ENCODE measurements at places on chromosomes 2 and 18.

DNA sequence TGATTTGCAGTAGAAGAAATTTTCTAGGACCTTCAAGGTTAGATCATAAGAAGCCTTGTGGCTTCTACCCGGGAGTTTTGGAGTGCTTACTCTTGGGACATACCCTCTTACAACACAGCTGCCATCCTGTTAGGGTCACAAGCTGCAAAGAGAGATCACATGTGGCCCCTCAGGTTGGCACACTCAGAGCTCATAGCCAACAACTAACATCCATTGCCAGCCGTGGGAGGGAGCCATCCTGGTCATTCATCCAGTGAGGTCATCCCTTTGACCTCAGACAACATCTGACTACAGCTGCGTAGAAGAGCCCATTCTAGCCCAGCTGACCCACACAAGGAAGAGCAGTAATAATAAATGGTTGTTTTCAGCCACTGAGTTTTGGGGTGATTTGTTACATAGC is 76.9 kb upstream of the NABP1 start:
- DNase-seq, result no peak

DNA sequence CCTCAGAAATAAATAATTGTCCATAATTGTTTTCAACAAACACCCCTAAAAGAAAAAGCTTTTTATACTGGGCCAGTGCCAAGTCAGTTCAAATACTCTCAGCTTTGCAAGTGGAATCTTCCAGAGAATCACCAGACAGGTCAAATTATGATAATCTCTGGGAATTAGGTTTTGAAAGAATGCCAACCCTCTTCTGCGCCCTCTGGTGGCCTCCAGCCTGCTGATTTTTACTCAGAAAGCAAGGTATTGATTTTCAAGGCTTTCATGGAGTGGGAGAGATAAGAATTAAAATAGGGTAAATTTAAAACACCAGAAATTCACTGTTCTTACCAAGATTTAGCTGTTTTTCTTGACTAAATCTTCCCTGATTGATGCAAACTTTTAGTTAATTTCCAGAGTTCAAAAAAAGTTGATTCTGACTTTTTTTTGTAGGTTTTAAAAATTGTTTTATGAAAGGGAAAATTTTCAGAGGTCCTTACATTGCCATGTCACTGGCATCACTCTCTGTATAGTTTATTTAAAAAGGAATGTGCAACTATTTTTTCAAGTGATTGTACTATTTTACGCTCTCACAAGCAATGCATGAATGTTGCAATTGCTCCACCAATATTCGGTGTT is 282.9 kb upstream of the TNP1 start:
- DNase-seq, result no peak

DNA sequence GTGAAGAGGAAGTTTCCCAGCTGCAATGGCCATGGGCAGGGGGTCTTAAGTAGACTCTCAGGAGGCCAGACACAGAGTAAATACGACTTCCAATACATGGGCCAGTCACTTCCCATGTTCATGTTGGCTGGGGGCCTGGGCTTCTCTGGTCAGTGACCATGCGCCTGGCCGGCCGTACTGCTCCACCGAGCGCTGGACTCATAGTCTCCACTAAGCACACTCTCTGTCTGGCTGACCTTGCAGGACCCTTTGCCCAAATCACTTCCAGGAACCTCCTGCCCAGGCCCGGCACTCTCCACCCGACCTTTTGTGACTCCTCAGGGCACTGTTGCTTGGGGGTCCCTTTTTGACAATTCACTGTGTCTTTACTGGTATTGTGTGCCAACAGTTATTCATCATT is 69.3 kb downstream of the SOWAHC start:
- no peak for DNase-seq

DNA sequence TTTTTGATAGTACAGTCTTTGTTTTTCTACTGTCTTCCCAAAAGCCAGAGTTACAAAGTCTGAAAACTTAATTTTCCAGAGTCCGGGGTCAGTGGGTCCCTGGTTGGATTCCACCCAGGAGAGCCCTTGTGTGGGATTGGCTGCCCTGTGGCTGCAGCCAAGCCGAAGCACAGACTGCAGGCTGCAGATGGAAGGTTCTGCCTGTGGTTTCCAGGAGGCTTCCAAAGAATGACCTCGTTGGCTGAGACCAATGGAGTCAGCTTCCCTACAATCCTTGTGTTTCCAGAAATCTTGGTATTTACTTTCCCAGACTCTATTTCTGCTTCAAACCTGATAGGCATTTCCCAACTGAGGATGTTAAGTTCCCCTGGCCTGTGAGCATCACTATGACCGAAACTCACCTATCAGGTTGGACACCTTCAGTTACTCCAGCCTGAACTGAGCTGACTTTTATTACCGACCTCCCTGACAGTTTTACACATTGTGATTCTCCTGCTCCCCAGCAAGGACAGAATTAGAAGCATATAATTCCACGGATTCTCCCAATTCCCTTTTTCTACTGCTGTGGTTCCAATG is 117.5 kb upstream of the CCDC68 start:
- no peak for DNase-seq

GRCh38 chr18:13139885-13140450 is 78.6 kb upstream of the LDLRAD4 start:
- no peak for DNase-seq

DNA sequence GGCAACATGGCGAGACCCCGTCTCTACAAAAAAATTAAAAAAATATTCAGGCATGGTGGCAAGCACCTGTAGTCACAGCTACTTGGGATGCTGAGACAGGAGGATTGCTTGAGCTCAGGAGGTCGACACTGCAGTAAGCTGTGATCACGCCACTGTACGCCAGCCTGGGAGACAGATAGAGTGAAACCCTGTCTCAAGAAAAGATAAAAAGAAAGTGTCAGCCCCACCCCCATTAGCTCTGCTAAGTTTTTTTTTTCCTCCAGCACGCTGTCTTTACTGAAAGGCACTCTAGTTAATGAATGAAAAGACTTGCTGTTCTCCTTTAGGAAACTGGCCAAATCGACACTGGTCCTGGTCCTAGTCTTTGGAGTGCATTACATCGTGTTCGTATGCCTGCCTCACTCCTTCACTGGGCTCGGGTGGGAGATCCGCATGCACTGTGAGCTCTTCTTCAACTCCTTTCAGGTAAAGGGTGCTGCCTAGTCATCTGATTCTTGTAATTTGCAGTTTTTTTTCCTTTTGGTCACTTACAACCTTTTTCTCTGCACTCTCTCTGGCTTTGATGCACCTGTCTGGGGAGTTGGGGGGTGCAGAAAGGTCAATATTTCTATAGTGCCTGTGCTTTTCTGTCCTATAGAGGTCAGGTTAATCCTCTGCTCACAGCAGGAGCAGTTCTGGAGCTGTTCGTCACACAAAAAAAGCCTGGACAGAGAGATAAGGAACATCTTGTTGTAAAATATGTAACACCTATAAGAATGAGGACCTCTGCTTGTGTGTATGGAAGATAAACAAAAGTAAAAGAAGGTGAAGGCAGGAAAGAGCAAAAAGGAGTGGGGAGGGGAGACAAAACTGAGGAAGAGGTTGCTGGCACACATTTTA is 82.3 kb downstream of the PTH2R start:
- no peak for DNase-seq

DNA sequence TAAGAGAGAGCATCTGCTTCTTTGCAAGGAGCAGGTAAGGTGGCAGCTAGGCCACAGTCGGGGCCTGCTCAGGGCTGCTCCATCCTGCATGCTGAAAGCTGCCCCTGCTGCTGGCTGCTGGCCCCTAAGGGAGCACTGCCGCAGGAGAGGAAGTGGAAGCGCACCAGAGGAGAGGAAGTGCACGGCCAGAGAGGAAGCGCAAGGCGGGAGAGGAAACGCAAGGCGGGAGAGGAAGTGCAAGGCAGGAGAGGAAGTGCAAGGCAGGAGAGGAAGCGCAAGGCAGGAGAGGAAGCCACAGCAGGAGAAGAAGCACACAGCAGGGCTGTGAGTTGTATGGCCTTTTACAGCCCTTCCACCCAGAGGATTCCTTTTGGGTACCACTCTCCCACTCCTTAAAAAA is 539.0 kb upstream of the TNP1 start:
- peak; percentile 11 for DNase-seq

DNA sequence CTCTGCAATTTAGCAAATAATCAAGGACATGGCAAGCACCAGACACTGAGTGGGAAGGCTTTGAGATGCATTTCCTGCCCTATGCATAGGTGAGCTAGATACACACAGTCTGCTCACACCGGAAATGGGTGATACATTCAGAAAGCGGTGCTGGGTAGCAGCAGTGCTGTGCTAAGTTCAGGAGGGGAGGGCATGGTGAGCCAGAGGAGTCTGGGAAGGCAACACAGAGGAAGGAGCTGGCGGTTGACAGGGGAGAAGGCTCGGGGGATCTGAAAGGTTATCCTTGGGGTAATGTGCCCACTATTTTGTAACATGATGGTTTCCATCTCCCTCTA is 57.4 kb upstream of the EPAS1 start:
- peak; percentile 75 for DNase-seq

DNA sequence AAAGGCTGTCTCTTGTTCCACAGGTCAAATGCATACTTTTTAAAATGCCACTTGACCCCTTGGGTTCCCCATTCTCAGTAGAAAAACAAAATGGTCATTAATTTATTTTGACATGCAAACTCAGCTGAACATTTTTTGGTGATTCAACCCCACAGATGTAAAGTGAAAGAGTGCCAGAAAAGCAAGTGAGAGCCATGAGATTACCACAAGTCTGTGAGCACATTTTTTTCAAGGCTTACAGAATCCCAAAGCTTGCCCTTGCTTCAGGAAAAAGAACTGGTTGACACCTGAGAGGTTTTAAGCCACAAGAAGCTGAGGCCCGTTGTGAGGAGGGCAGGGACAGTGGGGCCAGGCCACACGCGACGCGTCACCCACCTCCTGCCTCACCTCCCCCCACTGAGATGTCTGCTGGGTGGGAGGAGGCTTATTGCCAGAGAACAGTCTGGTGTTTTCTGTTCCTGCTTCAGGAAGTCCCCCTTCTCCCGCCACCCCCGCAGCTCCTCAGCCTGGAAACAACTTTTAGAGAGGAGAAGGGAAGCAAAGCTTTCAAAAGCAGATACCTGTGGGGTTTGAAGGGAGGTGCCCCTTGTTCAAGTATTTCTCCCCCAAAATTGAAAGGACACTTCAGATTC is 70.4 kb upstream of the CYP1B1 start:
- no peak for DNase-seq

DNA sequence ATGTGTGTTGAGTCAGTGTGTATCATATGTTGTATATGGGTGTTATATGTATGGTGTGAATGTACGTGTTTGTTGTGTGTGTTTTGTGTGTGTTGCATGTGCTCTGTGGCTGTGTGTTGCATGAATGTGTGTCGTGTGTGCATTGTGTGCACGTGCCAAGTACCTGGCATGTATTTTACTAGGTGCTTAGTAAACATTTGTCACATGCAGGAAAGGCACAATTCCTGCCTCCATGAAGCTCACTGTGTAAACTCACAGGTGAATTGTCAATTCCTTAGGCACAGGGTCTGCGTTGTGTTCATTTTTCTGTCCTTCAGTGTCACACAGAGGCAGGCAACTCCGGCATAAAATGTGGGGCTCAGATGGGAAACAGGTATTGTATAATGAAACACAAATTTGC is 22.3 kb upstream of the IL1R1 start:
- no peak for DNase-seq

DNA sequence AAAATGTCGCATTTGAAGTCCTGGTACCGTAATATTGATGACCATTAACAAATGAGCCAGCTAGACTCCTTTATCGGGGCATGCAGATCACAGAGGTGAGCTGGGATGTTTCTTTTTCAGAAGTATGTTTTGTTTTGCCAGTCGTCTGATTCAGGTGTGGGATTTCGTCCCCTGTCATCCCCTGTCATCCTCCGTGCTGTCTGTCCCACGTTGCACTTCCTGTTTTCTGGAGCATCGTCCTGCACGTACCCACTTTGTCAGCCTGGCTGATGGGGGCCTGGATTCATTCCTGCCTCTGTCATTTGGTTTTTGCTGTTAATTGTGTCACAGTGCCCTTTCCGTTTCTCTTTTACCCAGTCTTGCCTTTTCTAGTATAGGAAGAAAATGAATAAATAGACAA is 72.8 kb downstream of the ASAP2 start:
- no peak for DNase-seq

DNA sequence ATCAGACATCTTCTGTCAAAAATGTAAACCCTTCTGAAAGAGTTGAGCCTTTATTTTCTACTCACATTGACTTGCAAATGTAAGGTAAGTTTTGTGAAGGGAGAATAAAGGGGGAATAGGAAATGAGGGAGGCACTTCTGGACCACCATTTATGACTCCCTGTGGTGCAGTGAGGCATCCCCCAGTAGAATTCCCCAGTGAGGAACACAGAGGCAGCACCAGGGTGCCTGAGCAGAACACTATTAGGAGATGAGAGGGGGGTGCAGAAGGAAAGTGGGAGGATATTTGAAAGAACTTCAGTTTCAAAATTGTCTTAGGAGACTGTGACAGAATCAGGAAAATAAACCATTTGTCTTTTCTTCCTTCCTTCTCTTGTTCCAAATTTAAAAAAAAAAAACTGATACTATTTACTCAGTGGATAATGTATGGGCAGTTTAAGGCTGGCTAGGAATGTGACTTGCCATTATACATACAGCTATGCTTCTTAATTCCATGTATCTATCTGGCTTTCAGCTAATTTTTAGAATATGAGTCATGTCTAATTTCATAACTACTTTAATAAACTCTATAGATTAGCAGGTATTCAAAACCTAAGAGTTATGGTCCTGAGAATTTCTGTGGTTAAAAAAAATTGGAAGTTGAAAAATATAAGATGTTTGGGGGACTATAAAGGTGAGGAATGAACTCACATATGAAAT is 478.1 kb upstream of the CHAC2 start:
- no peak for DNase-seq

- no peak for DNase-seq
Observed at GRCh38 chr18:8780227-8780626, 74.9 kb downstream of the MTCL1 start.

GRCh38 chr2:106232638-106233349 is 38.7 kb upstream of the UXS1 start:
- DNase-seq, result no peak

All from CD4-positive, alpha-beta T cell treated with Interleukin-6 at 100 ng/mL for 8 hours (primary cell).